ENCODE measurements at places on chromosomes 2 and 18.

GRCh38 chr2:84846041-84846663 lies 34.7 kb downstream of the TRABD2A start:
- no peak for DNase-seq

- no peak for DNase-seq
These were observed 55.8 kb downstream of the TTC27 start for GRCh38 chr2:32683520-32684086.

DNA sequence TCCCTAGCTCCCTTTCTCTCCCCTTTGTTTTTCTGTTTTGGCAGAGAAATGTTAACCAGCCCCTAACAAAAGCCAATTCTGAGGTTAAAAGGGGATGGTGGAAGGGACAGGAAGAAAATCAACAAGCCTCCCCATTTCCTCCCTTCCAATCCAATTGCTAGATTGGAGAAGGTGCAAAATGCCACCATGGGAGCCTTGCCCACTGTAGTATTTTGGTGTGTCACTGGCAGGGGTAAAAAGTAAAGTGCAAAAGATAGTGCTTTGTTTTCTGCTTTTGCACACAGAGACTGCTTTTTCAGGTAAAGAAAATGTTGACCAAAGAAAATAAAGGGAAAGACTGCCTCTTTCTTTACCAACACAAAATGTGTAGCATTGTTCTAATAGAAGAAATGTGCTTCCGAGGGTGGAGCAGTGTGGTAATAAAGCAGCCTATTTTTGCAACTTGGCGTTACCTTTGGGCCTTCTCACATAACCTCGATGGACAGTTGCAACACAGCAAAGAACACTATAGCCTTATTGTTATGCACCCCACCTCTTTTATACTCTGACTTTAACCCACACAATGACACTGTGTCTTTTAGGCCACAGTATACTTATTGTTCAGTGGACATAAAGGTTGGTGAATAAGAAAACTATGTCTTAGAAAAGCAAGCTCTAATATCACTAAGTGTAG lies 861.8 kb downstream of the BCL11A start:
- DNase-seq = no peak

GRCh38 chr18:44654573-44654972 lies 26.1 kb upstream of the SETBP1 start:
- DNase-seq = no peak

DNA sequence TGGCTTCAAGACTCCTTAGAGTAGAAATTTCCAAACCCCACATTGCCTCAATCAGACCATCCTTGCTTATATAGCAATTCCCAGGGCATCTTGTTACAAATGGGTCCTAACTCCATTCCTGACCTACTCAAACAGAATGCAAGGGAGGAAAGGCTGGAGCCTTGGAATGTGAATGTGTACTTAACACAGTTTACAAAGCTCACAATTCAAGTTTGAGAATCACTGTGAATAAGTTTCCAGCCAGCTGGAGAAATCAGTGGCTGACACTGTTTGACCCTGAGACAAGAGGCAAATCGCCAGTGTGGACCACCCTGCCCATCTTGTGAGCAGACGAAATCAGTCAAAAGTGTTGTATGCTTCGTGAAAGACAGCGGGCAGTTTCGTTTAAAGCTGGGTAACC lies 65.5 kb downstream of the SOWAHC start:
- no peak for DNase-seq

- no peak for DNase-seq
These were observed 17.3 kb upstream of the ARL5A start for GRCh38 chr2:151845481-151845880.

GRCh38 chr2:223989206-223989855 lies 32.1 kb downstream of the MRPL44 start:
- no peak for DNase-seq

GRCh38 chr2:203734276-203734983 lies 28.0 kb downstream of the CD28 start:
- no peak for DNase-seq

DNA sequence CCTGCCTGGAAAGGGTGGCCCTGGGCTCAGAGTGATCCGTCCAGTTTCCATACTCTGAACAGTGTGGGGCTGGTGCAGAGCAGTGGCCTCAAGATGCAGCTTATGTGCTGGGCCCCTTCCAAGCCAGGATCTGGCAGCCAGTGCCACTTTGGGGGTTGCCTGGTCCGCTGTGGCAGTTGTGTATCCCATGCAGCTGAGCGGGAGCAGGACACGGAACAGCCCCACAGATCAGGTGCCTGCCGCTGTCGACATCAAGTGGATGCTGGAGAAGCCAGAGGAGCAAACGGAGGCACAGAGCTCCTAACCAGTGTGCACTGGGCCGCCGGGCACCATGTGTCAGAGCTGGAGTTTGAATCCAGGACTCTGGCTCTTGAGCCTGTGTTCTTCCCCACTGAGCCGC lies 112.0 kb downstream of the CABLES1 start:
- no peak for DNase-seq

DNA sequence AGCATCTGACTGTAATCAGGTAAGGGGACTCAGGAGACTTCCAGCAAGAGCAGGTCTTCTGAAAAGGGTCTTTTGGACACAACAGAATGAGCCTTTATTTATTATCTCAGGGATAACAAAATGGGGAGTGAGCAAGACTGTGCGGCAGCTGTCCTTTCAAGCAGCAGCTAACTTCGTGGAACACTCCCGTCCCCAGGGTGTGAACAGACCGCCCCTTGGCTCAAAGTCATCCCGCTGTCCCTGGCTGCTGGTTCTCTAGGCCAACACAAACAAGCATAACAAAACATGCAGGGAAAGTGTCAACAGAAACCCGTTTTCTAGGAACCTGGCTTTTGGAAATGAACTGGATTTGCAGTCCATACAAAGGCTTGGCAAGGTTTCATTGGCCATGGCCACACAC lies 787.9 kb upstream of the FANCL start:
- no peak for DNase-seq

GRCh38 chr2:38277245-38278116 lies 99.6 kb downstream of the ATL2 start:
- no peak for DNase-seq

- DNase-seq = no peak
These were observed 236.5 kb downstream of the NDUFA10 start for GRCh38 chr2:239788576-239789098.

DNA sequence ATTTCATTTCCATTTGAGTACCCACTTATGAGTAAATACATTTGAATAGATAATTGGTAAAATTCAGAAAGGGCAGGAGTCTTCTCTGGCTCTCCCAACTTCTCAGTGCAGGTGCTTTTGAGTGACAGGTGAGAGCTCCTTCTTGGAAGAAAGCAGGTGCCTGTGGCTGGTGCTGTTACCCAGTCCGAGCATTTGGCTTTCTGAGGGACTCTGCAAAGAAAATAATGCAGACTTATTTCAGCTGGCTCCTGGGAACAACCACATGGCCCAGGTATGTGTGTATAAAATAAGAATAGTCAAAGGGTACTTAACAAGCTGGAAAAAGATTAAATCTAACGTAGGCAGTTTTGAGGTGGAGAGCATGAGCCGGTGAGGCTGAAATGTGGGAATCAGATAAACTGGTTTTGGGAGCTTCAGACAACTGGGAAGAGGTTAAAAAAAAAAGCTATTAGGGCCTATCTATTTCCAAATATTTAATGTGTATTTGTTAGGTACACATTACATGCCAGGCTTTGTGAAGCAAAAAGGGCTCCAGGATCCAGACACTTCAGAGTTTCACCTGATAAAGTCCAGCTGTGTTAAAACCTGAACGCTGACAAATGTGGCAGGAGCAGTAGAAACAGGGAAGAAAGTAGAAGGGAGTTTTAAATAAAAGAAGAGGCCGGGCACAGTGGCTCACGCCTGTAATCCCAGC lies 20.6 kb downstream of the ZNF236 start:
- DNase-seq = no peak

DNA sequence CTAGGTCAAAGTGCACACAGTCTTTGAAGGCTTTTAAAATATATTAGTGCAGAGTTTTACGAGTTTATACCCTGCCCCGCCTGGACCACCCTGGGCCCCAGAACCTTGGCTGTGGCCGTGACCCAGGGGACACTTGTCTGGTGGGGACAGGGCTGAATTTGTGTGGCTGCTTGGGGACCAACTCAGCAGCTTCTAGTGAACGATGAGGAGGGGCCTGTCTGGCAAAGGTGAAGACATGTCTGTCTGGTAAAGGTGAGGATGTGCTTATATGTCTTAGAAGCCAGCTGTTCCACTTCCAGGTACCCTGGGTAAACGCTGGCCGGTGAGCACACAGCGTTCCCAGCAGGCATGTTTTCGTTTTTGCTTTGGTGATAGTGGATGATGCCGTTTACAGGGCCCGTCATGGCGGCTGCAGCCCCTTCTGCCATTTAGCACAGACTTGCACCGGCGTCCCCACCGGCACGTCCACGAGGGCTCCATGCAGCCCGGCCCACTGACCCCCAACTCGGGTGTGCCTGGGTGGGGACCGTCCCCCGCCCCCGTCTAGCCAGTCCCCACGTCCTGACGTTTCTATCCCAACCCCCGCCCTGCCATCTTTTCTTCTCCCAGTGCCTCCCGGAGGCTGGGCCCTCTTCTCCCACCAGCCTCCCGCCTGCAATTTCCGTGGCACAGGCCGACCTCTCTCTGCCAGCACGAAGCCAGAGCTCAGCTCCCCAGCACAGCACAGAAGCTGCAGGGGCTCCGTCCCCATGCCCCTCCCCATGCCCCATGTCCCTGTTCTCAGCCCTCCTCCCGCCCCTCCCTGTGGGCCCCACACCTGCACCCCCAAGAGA lies 67.8 kb downstream of the SLC66A2 start:
- DNase-seq = no peak

DNA sequence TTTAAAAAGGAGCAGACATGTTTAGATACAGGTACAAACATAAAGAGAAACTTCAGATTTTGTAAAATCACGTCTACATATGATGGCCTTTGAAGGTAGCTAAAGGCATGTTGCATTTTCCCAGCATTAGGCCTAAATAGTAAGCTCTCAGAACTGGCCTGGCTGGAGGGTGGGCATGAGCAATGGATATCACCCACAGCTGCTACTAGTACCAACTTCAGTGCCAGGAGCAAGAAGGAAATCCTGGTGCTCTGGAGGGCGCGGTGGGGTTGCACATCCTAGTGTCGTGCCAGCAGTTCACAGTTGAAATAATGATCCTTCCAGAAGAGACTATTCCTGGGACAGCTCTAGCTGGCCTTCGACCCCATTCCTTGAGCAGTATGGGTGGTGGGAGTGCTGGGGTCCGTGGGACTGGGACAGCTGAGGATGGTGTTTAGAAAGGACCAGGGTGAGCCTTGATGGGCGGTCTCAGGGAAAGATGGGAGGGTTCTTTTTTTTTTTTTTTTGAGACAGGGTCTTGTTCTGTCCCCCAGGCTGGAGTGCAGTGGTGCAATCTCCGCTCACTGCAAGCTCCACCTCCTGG lies 4.9 kb downstream of the DES start:
- DNase-seq = no peak

GRCh38 chr2:29054430-29054829 lies 19.9 kb downstream of the PCARE start:
- no peak for DNase-seq

GRCh38 chr2:144645083-144645778 lies 125.3 kb upstream of the ZEB2 start:
- no peak for DNase-seq

GRCh38 chr2:37084797-37085196 lies 479 bp downstream of the GPATCH11 start:
- peak; percentile 20 for DNase-seq

- DNase-seq = peak; percentile 18
These were observed 246.2 kb downstream of the XIRP2 start for GRCh38 chr2:167134381-167135072.

DNA sequence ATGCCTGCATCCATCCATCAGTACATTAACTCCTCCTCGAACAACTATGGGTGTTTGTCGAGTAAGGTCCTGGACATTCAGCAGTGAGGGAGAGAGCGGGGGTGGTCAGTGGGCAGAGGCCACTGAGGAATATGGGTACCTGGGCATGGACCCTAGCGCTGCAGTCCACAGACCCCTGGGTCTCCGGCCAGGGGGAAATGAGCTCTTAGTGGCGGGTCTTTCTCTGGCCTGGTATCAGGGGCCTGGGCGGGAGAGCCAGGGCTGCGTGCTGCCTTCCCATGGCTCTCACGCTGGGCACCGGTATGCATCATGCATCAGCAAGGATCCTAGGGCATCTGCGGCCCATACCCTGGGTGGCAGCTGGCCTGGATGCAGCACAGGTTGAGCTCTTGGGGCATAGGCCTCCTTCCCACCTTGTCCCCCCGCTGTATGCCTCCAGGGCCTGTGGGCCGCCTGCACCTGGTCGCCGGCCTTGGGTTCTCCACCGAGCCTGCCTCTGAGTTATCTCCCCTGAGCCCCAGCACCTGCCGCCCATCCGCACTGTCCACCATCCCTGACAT lies 1.3 kb upstream of the MOCOS start:
- DNase-seq = no peak

GRCh38 chr2:68721482-68722101 lies 13.0 kb upstream of the ARHGAP25 start:
- DNase-seq = no peak

DNA sequence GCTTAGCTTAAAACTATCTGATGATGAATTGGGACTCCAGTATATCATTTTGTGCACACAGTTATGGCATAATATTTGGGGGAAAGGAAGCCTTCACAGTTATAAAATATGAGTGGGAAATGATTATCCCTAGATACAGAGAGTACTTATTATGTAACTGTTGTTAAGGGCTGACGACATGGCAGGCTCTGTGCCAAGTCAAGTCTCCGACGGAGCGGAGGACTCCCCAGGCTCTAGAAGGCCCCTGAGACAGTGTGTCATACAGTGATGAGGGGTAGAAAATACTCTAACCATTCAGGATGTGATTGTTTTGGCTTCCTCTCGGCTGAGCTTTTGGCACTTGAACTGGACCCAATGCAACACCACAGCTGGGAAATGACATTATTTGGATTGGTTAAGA lies 211.8 kb downstream of the SLC8A1 start:
- DNase-seq = no peak

- no peak for DNase-seq
These were observed 12.8 kb downstream of the PSMD1 start for GRCh38 chr2:231069379-231070054.

DNA sequence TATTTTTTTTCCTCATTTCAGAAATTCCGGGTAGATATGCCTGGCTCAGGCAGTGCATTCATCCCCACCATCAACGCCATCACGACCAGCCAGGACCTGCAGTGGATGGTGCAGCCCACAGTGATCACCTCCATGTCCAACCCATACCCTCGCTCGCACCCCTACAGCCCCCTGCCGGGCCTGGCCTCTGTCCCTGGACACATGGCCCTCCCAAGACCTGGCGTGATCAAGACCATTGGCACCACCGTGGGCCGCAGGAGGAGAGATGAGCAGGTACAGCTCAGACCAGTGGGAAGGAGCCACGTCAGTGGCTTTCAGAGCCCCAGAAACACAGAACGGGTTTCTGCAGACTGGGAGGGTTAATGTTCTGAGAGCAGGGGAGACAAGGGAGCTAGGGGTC lies 11.4 kb downstream of the FOSL2 start:
- DNase-seq = no peak

Measured in CMK (cell line).